ENCODE measurements at places on chromosomes 5 and 9. TPM values are rescaled to one million over a fixed set of nuclear protein-coding genes. Genes with fewer than 3 reads are reported as not detected.

DMAC1 gene
- 95.9 TPM for total RNA-seq

UGCG gene
- total RNA-seq = 23.5 TPM

IFNA21 gene
- not detected for total RNA-seq

KIF24 gene
- 0.77 TPM for total RNA-seq

PMPCA gene
- 76.0 TPM for total RNA-seq

CCL21 gene
- total RNA-seq = 16.6 TPM

OR1J2 gene
- total RNA-seq = not detected

TCERG1 gene
- 21.6 TPM for total RNA-seq

BHMT gene
- not detected for total RNA-seq

NSMF gene
- 12.6 TPM for total RNA-seq

SKIC3 gene
- 74.4 TPM for total RNA-seq

CCL27 gene
- not detected for total RNA-seq

CARD9 gene
- total RNA-seq = 0.69 TPM

CNOT6 gene
- total RNA-seq = 17.0 TPM

GBA2 gene
- 77.4 TPM for total RNA-seq

ITK gene
- total RNA-seq = 0.30 TPM

TLX3 gene
- total RNA-seq = not detected

FAM153A gene
- total RNA-seq = 1.1 TPM

PCDHB14 gene
- total RNA-seq = 3.0 TPM

ATP10B gene
- 0.09 TPM for total RNA-seq

NOXA1 gene
- total RNA-seq = 4.6 TPM

IL5 gene
- not detected for total RNA-seq

PPP2R2B gene
- 0.25 TPM for total RNA-seq

PRRX2 gene
- total RNA-seq = not detected

KCTD16 gene
- total RNA-seq = 0.11 TPM

C9orf153 gene
- total RNA-seq = not detected

DMRT3 gene
- total RNA-seq = not detected

TRPM3 gene
- 0.60 TPM for total RNA-seq

Data from heart left ventricle (tissue), 16 donors.